ENCODE measurements at places on chromosomes 12 and 14.

DNA sequence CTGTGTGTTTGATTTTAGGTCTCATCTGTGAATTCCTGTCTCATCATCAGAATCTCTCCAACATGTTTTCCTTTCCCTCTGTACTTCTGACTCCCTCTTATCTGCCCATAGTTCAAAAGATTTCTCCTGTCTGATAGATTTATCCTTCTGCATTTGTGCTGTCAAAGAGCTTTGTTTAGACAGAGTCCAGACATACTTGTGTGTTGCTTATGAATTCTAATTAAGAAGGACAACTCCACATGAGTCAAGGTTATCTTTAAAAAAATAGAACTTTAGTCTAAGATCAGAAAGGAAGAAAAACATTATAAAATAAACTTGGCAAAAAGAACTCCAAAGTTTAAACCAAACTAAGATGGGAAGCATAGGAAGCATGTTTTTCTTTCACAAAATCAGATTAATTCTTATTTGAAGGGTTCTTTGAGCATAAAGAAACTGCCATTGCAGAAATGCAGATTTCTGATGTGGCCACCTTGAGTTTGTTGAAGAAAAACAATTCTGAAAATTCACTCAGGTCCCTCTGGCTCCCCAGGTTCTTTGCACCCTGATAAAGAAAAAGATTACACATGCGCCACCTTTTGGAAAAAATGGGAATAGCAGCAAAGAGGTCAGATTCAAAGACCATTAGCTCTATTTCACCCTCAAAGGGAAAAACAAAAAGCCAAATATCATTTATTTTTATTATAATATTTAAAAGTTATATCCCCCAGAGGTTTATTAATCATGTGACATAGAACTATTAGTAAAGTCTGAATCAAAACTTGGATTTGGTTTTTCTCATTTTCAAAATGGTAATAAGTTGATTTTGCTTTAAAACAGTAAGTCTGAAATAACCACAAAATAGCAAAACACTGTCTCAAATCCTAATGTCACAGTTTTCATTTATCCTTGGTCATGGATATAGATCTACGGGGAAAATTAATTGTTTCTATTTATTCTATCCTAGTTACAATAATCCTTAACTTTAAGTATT lies 143.7 kb upstream of the DCN start:
- DNase-seq: no peak

- no peak for DNase-seq
Observed at GRCh38 chr14:36502558-36503508, 17.2 kb downstream of the NKX2-1 start.

- no peak for DNase-seq
Observed at GRCh38 chr12:5944053-5944452, 1.0 kb downstream of the ANO2 start.

- DNase-seq: peak; percentile 49
Observed at GRCh38 chr14:104394409-104394851, 185.1 kb upstream of the C14orf180 start.

DNA sequence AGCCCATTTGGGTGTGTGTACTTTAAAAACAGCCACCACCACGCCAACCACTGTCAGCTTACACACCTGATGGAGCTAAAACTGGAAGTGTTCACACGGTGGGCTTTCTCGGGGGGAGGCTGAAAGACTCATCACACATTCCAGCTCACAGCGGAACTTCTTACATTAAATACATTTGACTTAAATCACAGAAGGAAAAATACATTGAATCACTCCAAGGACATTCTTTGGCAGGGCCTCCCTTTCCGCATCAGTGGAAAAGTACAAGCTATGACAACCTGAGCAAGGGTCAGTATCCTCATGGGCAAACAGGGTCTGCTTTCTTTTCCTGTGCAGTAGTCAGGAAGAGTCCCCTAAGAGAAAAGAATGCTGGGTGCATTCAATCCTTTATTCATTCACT lies 31.0 kb upstream of the TC2N start:
- DNase-seq: no peak

- no peak for DNase-seq
Observed at GRCh38 chr12:92444763-92445162, 258.0 kb upstream of the PLEKHG7 start.

DNA sequence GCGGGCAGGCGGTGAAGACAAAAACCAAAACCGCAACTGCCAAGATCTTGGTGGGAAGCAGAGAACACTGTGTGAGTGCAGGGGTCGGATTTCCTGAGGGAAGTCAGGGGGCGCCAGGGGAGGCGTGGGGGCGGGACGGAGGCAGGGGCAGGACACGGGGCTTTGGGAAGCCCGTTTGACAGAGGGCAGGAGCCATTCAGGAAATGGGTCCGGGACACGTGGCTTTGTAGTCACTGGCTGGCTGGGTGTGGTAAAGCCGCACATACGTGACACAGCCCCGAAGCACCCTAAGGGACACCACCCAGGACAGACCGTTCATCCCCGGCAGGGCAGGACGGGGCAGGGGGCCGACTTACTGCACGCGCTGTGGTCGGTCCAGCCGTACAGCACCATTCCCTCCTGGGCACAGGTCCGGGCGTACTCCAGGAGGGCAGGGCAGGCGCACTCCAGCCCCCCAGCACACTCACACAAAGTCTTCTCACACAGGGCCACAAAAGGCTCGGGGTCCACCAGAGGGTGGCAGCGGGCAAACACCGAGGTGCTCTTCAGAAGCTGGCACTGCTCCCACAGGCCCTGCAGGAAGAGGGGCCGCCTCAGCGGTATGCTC lies 49.4 kb downstream of the VWF start:
- DNase-seq: no peak

- peak; percentile 44 for DNase-seq
Observed at GRCh38 chr14:99217066-99217955, 54.7 kb downstream of the BCL11B start.

DNA sequence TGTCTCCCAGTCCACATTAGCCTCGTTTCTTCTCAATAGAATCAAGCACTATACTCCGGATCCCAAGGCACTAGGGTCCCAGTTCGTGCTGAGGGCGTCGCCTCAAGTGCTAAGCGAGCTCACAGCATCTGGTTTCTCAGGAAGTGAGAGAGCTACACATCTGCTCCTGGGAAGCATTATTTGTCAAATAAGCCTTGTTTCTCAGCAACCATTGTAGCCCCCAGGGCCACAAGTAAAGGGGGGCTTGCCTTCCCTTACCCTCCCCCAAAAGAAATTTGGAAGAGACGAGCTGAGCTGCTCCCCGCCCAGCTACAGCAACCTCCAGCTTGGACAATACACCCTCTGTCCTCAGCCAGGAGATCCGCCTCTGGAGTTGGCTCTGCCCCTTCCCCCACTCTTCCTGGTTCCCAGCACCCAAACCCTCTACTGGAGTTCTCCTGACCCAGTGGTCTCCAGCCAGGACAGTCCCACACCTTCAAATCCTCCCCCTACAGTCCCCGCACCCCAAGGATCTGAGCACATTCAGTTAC lies 5.7 kb upstream of the TNS2 start:
- no peak for DNase-seq

GRCh38 chr14:81392052-81392451 lies 8.1 kb downstream of the STON2 start:
- no peak for DNase-seq

DNA sequence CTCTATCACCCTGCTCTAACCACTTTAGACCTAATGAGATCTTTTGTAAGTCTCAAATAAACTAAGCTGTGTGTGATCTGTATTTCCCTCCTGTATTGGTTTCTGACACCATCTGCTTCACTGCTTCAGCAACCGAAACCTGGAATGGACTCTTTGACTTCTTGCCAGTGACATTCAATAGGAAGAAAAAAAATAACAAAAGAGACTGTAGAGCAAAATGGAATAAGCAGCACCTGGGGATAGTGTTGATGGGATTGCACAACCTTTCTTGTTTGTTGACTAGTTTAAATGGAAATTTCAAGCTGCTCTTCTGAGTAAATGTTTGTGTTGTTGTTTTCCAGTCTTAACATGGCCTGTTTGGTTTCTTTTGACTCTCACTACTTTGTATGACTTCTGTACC lies 888.6 kb upstream of the SEL1L start:
- DNase-seq: no peak

- DNase-seq: no peak
Observed at GRCh38 chr12:4089956-4090355, 183.6 kb upstream of the CCND2 start.

- no peak for DNase-seq
Observed at GRCh38 chr12:88577537-88577936, 2.7 kb downstream of the KITLG start.

GRCh38 chr14:50363714-50364111 lies 33.0 kb downstream of the CDKL1 start:
- DNase-seq: no peak
